Activated CD4-positive, alpha-beta T cell treated with anti-CD3 and anti-CD28 coated beads for 48 hours (primary cell): ENCODE measurements at places on chromosomes 7 and 10.

GRCh38 chr10:103969436-103969835 is 2.5 kb downstream of the SLK start:
- no peak for DNase-seq

- peak; percentile 71 for DNase-seq
Observed at GRCh38 chr7:74453322-74454011, at the start of gene GTF2IRD1. Gene GTF2IRD1 (plus strand): TSS chr7:74453906. CDS start chr7:74508081, 54,175 bp downstream.

- no peak for DNase-seq
Observed at GRCh38 chr7:94421681-94422080, 27.0 kb downstream of the COL1A2 start.

- no peak for DNase-seq
Observed at GRCh38 chr7:83210479-83210878, 47.8 kb upstream of the PCLO start.

GRCh38 chr7:5776894-5777660 is 4.4 kb downstream of the RNF216 start:
- peak; percentile 13 for DNase-seq

DNA sequence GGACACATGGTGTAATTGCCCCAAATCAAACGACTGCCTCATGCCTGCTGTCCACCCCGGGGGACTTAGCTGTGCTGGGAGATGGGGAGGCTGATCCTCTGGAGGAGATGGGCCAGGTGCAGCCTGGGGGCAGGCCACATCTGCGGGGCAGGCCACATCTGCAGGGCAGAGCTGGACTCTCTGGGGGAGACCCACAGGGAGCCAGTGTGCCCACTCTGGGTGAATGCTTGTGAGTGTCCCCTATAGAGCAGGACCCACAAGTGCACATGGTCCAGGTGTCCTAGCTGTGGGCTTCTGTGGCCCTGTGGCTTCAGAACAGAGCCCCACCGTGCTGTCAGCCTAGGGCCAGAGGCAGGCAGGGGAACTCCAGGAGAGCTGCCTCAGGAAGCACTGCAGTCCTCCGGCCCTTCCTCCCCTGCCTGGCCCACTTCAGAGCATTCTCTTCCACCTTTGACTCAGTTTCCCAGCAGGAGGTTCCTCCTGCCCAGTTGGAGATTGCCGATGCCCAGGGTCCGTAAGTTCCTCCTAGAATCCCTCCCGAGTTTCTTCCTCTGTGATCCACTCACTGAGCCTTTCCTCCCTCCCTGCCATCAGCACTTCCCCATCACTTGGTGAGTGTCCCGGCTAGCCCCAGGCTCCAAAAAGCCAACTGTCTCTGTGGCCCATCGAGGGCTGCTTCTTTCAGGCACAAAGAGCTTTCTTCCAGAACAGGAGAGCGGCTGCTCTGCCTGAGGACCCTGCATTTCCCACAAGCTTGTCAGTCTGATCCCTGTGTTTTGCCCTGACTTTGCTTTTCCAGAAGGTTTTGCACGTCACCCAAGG is 50.3 kb downstream of the ADCYAP1R1 start:
- DNase-seq = no peak

- no peak for DNase-seq
Observed at GRCh38 chr7:25180592-25180923, 47.7 kb downstream of the NPVF start.

DNA sequence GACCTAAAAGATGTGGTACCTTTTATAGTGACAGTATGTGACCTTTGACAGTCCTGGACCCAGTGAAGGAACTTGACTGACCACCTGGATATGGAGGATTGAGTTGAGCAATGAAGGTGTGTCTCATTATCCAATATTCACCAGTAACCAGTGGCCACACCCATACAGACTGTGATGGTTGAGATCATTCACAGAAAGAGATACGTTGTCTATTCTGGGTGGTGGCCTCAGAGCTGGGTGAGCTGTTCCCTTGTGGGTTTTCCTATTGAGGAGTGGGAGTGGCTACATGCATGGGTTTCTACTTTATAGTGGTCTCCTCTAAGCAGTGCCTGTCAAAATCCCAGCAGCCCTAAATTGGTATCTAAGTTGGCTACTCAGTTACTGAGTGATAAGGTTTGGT is 507.4 kb downstream of the SORCS3 start:
- no peak for DNase-seq

DNA sequence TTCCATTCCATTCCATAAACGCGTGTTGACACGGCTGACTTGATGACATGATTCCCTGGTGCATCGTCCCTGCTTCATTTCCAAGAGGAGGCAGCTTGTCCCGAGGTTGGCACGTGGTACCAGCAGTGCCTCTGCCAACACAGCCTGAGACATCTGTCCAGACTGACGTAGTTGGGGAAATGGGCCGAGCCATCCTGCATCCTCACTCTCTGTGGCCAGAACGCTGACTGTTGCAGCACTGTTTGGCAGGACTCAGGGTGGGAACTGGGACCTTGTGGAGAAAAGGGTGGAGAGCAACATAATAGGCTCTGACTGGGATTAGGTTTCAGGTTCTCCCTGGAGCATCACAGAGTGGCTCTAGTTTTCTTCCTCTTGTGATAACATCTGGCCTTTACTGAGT is 118.6 kb upstream of the BTBD16 start:
- no peak for DNase-seq

DNA sequence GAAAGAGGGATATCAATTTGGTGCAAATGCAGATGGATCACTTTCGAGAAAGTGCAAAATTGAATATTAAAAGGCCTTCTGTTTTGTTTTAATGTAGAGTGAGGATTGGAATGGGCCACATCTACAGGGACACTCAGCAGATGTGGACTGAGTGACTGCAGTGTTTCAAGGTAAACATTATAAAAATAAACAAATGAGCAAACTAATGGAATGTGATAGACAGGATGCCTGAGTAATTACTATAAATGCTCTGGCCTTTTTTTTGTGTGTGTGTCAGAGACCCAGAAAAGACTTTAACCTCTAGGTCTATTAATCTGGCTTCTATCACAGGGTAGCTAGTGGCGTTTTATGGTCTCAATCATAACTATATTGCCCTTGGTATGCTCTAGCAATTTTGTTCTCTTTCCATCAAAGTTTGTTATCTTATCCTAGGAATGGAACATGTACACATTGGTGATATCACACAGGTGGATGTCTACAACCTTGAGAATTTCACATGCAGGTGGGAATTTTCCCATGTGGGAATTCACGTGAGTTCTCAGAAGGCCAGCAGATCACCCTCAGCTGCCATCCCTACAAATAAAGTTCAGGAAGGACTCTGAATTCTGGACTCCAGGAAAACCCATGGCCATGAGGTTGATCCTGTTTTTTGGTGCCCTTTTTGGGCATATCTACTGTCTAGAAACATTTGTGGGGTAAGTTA is at the start of gene CPA2:
Gene CPA2 (plus strand): TSS at position 606 of the 703 bp plus-strand sequence. CDS start 19 bp downstream, at position 625.
- no peak for DNase-seq

DNA sequence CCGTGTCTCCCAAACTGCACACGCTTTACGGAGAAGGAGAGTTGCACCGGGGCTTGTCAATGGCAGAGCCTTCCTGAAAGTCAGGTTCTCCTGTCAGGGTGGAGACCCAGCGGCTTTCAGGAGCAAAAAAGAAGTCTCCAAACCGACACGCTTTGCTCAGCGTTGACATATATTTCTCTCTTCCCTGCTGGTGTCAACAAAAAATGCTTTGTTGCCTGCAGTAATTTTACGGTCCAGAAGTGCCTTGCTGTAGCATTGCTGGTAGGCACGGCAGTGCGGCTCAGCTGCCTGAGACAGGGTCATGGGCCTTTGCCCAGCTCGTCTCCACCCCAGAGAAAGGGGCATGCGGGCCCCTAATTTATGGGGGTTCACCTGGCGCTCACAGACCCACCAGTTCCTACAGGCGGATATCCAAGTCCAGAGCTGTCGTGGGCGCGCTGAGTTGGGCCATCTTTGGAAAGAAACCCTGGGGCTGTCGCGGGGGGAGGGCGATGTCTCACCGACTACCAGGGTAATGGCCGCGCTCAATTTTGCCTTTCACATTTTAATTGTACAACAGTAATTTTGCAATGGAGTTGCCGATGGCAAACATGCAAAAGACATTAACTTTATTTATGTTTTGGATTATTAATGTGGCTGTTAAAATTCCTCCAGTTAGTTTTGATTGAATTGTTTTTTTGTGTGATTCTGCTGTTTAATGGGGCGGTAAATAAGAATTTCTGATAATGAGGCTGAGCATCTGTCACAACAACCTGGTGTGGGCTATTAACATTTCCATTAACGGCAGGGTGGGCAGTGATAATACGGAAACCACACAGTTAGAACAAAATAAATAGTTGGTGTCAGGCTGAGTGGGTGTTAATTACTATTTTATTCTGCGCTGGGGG is 478.2 kb upstream of the FOXK1 start:
- DNase-seq = no peak

DNA sequence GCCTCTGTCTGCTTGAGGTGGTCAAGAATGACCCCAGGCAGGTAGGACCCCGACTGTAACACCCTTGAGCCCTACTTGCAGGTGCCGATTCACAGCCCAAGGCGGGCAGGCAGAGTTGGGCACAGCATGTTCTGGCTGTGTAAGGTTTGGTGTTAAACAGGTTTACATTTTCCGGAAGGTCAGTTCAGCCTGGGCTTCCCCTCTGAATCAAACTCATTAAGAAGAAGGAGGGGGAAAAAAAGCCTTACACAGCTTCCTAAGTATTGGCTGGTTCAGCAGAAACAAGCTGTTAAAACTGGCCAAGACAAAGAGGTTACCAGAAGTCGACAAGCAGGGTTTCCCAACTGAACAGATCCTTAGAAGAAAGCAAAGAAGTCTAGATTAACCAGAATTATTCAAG is 132.7 kb downstream of the PRPF18 start:
- DNase-seq = no peak

DNA sequence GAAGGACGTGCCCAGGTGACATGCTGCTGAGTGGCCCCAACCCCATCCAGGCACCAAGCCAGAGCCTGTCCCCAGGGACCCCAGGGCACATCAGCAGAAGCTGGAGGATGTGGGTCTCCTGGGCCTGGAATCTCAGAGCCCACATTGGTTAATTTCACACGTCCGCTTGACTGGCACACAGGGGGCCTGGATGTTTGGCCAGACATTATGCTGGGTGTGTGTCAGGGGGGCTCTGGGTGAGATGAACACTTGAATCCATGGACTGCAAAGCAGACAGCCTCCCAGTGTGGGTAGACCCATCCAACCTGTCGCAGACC is 79.1 kb upstream of the RET start:
- DNase-seq = no peak

DNA sequence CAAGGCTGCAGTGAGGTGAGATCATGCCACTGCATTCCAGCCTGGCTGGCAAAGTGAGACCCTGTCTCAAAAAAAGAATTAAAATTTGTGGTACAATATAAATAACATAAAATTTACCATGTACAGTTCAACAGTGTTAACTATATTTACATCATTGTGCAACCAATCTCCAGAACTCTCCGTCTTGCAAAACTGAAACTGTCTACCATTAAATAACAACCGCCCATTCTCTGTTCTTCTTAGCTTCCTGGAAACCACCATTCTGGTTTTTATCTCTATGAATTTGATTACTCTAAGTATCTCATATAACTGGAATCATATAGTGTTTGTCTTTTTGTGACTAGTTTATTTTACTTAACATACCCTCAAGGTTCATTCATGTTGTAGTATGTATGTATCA is 167.6 kb downstream of the AUTS2 start:
- DNase-seq = no peak

DNA sequence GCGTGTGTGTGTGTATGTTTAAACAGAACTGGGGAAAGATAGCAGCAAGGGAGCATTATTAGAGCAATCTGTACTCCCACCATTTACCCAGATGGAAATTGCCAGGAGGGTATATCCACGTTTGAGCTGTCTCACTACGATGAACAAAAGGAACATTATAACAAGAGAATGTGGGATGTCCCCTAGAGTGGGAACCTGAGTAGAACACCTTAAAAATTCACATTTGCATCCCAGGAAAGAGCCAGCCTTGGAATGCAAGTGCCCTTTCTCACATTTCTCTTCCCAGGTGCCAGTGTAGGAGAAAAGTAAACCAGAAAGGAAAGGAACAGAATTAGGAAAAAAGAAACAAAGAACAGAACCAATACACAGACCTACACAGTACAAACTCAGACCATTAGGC is 95.3 kb upstream of the PTPRZ1 start:
- no peak for DNase-seq

DNA sequence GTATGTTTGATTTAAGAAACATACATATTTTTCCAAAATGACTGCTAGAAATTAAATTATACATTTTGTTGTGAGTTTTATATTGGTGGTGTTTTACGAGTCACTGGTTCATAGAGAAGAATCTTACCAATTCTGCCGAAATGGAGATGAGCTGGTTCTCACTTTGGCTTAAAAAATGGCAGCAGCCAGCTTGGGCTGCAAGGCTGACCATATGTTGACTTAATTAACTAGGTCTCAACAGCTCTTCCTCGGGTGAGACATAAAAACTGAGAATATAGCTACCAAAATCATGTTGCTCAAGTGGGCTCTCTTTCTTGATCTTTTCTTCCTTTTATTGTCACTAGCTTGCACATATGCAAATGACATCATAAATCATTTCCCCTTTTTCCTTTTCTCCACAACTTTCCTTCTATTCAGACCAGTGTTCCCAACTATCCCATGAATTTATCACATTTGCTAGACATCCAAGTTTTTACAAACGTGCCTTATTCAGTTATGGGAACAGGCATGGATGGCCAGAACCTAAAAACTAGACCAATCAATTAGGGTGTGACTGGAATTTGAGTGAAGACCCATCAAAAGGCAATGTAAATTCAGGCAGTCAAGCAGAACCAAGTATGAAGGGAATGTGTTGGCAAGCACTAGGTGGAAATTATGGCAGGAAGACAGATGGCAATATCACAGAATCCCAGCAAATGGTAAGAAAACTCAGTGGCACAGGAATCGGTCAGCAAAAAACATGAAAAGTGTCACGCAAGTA is 6.4 kb upstream of the TSPAN12 start:
- no peak for DNase-seq

DNA sequence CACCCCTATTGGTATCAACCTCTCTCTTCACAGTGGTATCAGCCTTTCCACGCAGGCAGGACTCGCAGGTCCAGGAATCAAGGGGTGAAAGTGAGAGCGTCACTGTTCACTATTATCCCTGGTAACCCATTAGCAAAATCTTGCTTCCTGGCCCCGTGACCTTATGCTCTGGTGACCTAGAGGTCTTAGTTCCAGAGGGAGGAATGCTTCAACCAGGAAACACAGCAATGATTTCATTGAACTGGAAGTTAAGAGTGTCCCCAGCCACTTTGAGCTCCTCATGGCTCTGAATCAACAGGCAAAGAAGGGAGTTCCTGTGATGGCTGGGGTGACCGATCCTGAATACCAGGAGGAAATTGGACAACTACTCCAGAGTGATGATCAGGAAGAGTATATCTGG is 90.6 kb downstream of the CUL2 start:
- no peak for DNase-seq

GRCh38 chr10:73854310-73854709 is 20.0 kb downstream of the CAMK2G start:
- no peak for DNase-seq

DNA sequence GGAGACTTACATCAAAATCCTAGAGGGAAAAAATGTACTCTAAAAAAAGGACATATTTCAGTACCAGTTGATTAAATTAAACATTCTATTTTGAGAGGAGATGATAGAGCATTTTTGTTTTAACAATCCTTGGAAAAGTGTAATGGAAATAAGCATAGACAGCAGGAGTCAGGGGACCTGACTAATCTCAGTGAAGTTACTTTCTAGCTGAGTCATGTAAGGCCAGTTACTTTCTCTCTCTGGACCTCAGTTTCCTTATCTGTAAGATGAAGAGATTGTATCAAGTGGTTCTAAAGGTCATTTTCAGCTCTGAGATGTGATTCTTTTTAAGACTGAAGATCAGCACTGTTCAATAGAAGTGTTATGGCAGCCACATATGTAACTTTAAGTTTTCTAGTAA is 44.1 kb downstream of the VTI1A start:
- DNase-seq = no peak
